Thymus (tissue), 14 donors: ENCODE measurements at places on chromosomes 5 and 9. TPM values are rescaled to one million over a fixed set of nuclear protein-coding genes. Genes with fewer than 3 reads are reported as not detected.

Gene MSX2
- 0.41 TPM for polyA plus RNA-seq

DNA sequence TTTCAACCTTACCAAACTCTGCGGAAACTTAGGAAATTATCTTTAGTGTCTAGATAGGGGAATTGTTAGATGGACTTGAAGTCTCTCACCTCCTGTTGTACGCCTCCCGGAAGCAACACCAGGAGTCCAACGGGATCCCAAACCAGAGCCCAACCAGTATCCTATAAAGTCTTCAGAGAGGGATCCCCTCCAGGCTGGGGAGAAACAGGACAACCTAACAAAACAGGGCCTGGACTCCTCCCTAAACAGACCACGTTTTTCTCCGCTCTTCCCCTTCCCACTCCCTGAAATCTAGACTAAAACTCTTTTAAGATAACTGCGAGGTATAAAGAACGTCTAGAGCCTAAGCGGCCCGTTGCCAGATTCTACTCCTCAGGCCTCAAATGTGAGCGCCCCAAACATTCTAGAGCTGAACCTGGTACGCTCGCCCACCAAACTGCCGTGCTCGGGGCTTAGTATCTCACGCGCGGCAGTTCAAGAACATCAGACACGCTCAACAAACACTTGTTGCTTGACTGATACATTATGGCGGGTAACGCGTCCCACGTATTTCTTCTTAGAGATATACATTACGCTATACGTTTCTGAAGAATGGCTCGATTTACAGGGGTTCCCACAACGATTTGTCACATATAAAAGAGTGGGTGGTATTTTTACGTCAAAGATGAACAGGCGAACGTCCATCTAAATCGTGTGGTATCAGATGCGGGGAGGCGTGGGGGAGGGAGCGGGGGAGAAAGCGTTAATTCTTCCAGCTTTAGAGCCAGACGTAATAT is 663 bp upstream of the SMIM27 start:
- peak; percentile 82 for DNase-seq

GRCh38 chr5:32089146-32090000 is 84.7 kb downstream of the GOLPH3 start:
- DNase-seq: no peak

Gene NFIB
- 12.4 TPM for polyA plus RNA-seq

DNA sequence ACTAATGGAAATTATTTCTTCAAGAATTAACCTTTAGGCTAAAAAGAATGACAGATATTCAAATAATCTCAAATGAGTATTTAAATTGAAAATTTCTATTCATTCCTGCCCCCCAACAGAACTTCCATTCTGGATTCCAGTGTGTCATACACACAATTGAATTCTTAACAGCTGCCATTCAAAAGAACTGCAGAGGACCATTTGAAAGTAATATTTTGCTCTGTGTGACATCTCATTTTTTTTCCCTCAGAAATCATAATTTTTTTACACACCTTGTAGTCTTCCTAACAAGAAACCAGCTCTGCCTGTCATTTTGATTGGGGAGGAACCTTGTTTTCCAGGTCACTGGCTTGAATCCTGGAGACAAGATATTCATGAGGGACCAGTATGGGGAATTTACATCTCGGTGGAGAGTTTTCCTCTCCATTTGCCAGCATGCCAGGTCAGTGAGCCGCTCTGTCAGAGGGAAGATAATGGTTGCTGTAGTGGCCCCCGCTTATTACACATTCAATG is 358.7 kb upstream of the ITGA1 start:
- no peak for DNase-seq

- no peak for DNase-seq
Measured at GRCh38 chr9:134778841-134779411, 101.7 kb upstream of the FCN2 start.

Gene SOHLH1
- polyA plus RNA-seq: 0.05 TPM

DNA sequence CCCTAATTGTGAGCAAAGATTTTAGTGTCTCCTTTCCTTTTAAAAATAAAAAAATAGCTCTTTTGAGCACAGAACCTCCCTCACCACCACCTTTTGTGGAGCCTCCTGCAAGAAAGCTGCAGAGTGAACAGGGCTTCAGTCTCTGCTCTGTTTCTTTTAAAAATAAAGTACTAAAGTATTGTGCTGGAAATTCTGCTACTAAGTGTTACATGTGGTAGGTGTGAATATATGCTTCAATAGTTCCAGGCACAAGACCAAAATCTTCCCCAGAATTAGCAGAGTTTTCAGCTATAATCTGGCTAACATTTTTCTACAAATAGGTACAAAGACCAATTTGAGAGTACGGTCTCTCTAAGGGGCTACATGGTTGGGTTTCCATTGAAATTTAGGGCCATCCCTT is 40.3 kb upstream of the NFIB start:
- DNase-seq: no peak

DNA sequence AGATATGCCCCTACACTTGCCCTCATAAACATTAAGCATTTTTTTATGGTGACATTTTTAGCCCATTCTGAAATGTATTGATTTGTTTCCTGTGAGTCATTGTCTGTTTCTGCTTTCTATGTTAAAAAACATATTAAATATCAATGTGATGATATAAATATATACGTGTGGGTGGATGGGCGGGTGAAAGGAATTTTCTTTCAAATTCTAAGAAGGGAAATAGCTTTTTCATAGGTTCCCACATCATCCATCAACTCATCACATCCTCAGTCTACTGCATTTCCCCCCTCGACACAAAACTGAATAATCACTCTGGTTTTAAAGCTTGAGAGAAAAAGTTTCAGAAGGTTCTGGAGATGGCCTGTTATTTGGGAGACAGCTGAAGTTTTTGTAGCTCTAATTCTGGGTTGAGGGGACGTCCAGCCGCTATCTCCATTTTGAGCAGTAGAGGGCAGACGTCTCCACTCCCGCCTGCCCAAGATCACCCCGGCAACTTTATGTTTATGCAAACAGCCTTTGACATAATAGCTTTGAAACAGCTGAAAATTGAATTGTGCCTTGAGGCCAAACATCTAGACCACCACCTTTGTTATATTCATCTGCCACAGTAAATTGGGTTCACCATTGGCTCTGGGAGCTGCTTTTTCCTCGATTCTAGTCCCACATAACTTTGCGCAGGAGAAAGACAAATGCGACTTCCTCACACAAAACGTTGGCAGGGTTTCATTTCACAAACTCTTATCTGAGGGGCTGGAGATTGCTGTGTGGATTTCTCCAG is 216.2 kb upstream of the CLINT1 start:
- DNase-seq: peak; percentile 15

Gene ADAMTS16
- polyA plus RNA-seq: 0.05 TPM

Gene SLC25A2
- 0.16 TPM for polyA plus RNA-seq

GRCh38 chr5:126501448-126501847 is 78.2 kb downstream of the GRAMD2B start:
- no peak for DNase-seq

- no peak for DNase-seq
Measured at GRCh38 chr5:143644727-143645126, 167.2 kb upstream of the HMHB1 start.

- DNase-seq: no peak
Measured at GRCh38 chr9:130483371-130483971, 38.7 kb downstream of the ASS1 start.

Gene MTX3
- 10.6 TPM for polyA plus RNA-seq

GRCh38 chr9:354453-354852 is 139.8 kb downstream of the DOCK8 start:
- peak; percentile 28 for DNase-seq

Gene CDH6
- 0.87 TPM for polyA plus RNA-seq

DNA sequence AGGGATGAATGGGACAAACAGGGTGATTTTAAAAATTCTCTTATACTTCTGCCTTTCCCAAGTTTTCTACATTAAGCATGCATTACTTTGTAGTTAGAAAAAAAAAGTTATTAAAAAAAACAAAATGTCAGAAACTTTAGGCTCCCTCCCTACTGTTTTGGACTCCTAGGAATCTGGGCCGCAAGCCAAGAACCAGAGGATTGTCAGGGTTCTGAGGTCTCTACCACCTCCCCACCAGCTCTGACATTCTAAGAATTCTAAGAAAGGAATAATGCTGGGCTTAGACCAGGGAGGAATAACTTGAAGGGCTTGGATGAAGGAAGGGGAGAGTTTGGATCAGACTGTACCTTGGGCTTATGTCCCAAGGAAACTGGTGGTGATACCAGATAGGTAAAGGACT is 1.1 kb upstream of the ARHGEF39 start:
- no peak for DNase-seq

DNA sequence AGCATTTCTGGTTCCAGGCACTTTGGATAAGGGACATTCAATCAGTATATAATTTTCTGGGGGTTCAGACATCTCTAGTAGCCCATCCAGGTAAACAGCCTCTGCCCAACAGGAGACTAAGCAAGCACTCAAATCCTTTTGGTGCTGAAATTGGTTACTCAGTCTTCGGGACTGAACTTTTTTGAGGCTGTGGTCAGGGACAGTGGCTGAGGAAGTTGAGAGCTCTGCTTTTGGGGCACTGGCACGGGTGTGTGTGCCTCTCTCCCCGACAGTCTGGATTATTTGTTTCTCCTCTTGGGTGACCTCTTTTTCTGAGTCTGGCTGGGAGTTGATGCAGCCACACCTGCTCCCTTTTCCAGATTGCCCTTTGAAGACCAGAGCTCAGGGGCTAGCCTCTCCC is 47.6 kb downstream of the ACER2 start:
- no peak for DNase-seq

- no peak for DNase-seq
Measured at GRCh38 chr9:92988215-92988768, 41.0 kb downstream of the FGD3 start.
